Mesothelial cell of epicardium (in vitro differentiated cells): ENCODE measurements at places on chromosomes 11 and 22. TPM values are rescaled to one million over a fixed set of nuclear protein-coding genes. Genes with fewer than 3 reads are reported as not detected.
A peak's percentile ranks its signal among the peaks of the same experiment; 100 is the strongest.

- DNase-seq = no peak
Observed at GRCh38 chr22:20982563-20982882, 426 bp downstream of the LZTR1 start.

- DNase-seq = no peak
Observed at GRCh38 chr11:39990421-39990831, 1469.0 kb downstream of the LRRC4C start.

The TSKU gene
- 39.3 to 43.7 TPM (median 42.8 TPM) in 3 replicates for total RNA-seq

GRCh38 chr11:69638941-69639681, 1.8 kb upstream of the CCND1 start:
- peak; percentile 85 for DNase-seq

DNA sequence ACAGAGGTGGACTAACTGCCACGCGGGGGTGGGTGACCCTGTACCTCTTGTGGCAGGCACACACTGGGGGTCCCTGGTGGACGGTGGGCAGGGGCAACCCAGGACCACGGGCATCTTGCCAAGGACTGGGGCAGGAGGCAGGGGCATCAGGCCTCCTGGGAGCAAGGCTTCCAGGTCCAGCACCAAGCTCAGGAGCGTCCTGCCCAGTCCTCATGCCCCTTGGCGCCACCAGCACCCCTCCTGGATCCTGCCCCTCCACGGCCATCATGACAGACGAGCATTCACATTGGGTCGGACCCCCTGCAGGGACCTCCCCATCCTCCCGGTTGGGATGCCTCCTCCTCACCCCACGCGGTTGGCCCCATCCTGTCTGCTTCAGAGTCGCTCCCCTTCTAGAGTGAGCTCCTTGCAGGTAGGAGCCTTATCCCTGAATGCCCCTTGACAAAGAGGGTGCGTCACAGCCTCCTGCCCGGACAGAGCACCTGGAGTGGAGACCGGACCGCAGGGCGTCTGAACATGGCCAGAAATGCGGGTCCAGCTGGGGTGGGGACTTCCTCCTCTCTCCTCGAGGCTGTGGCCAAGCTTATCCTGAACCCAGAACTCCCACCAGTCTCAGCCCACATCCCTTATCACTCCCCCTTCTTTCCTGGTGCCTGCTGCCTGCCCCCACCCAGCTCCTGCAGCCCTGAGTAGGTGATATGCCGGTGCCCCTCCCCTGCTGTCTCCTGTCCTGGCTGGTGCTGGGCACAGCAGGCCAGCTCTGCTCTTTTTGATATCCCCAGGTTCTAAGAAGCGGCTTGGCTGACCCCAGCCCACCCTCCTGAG, 40.3 kb downstream of the IGF2 start:
- no peak for DNase-seq
